ENCODE measurements at places on chromosomes 1 and 21.

GRCh38 chr1:239810061-239810481 lies 281.6 kb upstream of the FMN2 start:
- no peak for DNase-seq

DNA sequence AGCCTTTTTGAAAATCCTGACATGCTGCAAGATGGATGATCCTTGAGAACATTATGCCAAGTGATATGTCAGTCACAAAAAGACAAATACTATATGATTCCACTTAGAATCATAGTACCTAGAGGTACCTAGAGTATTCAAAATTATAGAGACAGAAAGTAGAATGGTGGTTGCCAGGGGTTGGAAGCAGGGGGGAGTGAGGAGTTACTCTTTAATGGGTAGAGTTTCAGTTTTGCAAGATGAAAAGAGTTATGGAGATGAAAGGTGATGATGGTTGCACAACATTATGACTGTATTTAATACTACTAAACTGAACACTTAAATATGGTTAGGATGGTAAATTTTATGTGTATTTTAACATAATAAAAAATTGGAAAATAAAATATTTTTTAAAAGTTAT lies 37.9 kb upstream of the PODN start:
- DNase-seq, result no peak

DNA sequence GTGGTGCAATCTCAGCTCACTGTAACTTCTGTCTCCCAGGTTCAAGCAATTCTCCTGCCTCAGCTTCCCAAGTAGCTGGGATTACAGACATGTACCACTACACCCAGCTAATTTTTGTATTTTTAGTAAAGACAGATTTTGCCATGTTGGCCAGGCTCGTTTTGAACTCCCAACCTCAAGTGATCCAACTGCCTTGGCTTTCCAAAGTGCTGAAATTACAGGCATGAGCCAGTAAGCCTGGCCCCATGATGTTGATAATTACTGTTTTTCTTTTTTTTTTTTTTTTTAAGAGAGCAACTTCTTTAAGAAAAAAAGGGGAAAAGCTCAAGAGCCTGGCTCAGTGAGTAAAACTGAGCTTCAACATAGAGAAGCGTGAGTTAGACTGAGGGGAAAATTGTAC lies 9.6 kb upstream of the SOAT1 start:
- no peak for DNase-seq

- DNase-seq, result no peak
Measured at GRCh38 chr1:6041432-6042062, 4.1 kb upstream of the KCNAB2 start.

GRCh38 chr1:45584351-45585109 lies 689 bp downstream of the NASP start:
- peak; percentile 81 for DNase-seq

DNA sequence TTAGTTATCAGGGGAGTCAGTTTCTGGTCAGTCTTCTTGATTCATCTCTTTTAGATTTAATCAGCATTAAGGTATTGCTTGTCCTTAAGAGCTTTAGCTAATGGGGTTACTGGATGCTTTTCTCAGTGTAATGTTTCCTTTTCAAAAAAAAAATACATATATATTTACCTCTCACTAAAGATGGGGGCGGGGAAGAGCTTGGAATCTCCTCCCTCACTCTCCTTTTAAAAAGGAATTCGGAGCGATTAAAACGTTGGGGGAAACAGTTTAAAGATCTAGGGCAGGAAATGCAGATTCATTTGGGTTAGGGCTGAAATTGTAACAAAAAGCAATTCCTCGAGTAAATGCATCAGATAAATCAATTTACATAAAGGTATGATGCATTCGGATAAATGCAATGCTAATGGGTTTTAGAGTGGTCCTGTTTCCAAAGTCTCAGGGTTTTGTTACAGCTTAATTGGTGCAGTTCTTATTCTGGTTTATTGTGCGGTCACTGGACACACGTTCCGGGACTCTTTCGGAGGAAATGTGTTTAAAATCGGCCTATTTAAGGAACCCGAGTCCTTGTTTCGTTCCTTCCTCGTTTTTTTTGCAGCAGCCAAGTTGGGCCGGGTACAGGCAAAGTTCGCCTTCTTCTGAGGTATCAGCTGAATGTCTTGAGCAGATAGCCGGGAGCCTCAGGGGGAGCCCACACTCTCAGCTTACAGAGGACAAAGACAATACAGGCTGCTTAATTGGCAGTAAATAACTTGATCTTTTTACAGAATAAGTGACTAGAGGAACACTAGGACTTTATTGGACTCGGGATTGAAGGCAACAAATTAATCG lies 1.6 kb downstream of the LMO4 start:
- no peak for DNase-seq

DNA sequence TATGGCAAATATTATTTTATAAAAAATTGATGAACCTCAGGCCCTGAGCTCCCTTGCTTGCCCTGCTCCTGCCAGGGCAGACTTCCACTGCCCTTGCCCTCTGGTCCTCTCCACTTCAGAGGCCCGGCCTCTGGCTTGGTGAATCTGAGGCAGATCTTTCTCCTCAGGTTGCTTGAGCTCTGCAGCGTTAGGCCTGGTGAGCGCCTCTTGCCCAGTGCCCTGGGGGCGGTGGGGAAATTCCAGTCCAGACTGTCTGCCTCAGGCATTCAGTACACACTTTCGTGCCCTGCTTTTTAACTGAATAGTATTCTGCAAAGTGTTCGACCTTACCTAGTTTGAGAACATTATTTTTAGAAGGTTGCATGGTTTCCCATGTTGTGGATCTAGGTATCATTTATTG lies 98.2 kb downstream of the PCBP3 start:
- no peak for DNase-seq

- DNase-seq, result no peak
Measured at GRCh38 chr1:23805025-23805424, 4.5 kb upstream of the GALE start.

- DNase-seq, result no peak
Measured at GRCh38 chr1:180751921-180752320, 120.1 kb downstream of the XPR1 start.

DNA sequence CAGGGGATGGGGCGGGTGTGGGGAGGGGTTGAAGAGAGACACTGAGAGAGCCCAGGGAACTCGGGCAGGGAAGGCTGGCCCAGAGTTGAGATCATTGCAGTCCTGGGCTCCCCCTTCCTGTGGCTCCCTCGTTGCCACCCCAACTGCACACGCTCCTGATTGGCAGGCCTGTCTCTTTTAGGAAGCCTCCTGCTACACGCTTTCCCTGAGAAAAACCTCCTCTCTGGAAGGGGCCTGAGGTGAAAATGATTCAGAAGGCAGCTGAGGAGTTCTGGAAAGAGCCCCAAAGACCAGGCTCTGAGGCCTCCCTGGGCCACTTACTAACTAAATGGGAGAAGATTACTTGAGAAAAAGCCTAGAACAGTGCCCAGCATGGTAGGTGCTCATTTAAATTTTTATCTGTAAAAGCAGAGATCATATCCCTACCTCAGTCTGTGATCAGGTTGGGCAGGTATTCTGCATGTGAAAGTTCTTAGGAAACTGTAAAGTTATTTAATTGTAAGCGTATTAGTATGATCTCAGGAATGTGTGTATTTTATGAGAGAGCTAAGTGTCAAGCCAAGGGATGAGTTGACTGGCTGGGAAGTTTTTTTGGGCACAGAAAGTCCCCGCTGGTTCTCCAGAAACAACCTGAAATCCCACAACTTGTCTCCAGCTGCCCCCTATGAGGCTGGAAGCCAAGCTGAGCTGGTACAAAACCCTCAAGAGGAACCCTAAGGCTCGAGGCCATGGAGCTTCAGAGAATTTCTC lies 65.2 kb upstream of the EPS8L3 start:
- DNase-seq, result no peak

DNA sequence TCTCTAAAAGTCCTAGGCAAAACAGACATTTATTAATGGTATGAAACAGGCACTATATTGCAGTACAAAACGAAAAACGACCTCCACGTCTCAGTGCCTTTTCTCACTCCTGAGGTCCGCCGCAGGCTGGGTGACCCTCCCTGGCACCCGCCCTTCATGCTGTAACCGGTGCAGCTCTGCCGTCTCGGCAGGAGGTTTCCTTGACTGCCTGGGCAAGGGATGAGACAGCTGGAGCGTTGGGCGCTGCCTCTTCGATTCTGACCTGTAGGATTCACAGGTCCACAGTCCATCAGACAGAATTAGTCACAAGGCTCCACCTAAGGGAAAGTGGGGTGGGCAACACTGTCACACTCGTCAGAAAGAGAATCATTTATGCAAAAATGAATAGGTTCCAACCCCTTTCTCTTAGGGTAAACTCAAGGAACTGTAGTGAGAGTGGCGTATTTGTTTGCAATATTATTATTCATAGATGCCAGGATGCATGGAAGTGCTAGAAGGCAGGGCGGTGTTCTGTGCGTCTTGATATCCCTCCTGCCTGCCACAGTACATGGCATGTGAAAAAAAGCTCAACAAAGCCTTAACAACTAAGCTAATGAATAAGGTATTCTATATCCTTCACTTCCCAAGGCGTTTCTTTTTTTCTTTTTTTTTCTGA lies 23.5 kb upstream of the ZBTB18 start:
- DNase-seq, result no peak
